NCI-H1417 treated with DMSO at 0.1 percent for 48 hours (cell line): ENCODE measurements at places on chromosomes 5 and 9.

DNA sequence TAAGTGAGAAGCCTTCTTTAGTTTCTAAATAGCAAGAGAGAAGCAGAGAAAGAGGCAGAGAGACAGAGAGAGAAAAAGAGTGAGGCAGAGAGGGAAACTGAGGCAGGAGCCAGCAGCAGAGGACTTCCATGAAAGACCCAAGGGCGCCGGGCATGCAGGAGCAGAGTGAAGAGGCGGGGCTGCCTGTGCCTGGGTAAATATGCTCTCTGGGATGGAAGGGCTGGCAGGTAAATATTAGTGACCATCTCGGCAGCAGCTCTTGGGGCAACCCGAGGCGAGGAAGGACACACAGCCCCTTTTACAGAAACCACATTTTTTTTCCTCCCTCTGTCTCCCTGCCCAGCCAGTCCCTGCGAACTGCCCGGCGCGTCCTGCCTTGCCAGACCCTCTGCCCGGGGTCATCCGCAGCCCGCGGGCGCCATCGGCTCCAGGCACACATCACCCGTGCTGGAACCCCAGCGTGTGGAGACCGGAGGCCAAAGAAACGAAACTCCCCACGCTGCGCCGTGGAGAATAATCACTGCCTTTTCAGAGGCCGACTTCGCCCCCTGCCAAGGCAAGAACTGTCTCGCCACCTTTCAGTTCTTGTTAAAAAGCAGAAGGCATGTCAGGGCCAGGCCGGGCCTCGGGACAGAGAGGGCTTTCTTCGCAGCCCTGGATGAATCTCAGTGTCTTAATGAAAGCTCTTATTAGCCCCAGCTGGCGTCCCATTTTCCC is 61.3 kb downstream of the BOD1 start:
- DNase-seq, result no peak

DNA sequence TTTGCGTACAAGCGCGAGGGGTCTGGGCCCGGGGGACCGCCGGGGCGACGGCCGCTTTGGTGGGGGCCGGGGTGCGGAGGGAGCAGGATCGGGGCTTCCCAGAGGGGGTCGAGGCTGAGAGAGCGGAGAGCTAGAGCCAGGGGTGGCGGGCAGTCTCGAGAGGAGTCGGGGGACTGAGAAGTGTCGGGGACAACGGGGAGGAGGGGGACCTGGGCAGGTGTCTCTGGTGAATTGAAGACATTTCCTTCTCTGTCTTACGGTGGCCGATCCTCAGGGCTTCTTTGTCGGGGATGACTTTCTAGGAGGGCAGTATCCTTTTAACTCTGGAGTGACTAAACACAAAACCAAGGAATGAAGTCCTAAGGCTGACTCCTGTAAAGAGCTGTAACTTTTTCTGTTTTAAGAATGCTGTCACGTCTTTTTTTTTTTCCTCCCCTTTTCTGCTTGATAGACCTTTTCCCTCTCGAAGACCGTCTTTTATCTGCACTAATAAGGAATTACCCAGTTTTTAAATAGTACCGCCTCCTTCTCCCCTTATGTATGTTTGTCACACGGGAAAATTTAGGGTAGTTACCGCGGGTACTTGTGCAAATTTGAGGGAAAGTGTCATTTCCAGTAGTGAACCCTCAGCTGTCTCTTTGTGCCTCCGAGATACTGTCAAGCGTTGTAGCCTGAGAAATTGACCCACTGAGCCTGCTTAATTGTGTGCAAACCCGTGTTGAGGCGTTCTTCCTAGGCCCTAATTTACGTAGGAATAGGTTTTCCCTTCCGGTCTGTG is 822 bp downstream of the DENND4C start:
- no peak for DNase-seq

DNA sequence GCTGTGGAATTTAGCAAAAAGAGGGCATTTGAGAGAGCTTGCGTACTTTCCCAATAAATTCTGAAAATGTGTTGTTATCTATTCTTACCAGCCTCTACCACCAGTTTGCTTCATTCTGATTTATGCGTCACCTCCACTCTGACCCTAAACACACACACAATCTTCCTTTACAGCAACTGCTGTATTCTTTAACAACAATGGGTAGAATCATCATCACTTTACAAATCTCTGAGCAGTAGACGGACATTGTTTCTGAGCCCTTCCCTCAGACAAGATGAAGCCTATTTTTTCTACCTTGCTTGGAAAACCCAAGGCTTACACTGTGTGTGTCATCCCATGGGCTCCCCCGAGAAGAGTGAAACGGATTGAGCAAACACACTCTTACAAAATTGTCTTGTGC is 83.1 kb upstream of the RASA1 start:
- DNase-seq, result no peak

DNA sequence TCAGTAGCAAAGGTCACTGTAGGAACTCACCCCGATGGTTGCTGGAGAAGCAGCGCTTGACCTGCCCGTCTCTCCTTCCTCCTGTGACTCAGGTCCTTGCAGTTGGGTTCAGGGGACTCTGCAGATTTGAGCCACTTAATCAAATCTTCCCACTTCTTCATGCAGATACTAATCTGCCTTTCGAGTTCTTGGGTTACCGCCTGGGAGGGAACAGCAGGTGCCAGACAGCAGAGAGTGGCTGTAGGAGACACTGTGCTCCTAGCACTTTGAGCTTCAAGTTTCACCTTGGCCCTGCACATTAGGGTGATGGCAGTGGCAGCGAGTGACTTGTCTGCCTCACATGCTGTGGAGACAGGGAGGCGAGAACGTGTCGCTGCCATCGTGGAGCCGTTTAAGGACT is 478.3 kb downstream of the PSAT1 start:
- no peak for DNase-seq

DNA sequence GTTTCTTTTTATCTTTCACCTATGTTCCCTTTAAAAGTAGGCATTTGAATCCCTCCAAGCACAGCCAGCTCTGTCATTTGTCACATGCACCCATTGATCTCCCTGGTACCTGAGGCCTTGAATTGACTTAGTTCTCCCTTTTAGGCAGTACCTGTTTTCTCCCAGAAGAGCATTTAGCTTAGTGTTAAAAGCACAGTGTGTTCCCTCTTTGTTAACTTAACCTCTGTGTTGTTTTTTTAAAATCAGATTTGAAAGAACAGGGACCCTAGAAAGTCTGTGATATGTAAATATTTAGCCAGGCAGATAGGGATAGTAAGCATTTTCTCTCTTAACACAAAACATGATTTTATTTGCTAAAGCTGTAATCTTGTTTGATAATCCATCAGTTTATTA is 113.8 kb upstream of the SPATA31D4 start:
- no peak for DNase-seq

DNA sequence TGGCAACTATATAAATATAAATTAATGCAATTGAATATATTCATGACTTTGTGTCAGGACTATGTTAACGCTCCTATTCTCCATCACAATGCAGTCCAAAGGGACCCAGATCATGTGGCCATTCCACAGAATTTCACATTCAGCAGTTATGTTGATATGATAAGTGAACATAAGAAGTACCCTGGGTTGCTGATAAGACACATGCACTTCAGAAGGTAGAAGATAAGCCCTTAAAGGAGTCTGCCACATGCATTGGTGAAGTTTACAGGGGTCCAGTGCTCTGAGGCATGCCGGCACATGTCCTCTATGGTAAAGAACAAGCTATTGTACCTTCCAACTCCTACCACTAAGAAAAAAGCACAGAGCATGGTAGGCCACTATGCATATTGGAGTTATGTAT is 76.4 kb downstream of the PHAX start:
- DNase-seq, result no peak

DNA sequence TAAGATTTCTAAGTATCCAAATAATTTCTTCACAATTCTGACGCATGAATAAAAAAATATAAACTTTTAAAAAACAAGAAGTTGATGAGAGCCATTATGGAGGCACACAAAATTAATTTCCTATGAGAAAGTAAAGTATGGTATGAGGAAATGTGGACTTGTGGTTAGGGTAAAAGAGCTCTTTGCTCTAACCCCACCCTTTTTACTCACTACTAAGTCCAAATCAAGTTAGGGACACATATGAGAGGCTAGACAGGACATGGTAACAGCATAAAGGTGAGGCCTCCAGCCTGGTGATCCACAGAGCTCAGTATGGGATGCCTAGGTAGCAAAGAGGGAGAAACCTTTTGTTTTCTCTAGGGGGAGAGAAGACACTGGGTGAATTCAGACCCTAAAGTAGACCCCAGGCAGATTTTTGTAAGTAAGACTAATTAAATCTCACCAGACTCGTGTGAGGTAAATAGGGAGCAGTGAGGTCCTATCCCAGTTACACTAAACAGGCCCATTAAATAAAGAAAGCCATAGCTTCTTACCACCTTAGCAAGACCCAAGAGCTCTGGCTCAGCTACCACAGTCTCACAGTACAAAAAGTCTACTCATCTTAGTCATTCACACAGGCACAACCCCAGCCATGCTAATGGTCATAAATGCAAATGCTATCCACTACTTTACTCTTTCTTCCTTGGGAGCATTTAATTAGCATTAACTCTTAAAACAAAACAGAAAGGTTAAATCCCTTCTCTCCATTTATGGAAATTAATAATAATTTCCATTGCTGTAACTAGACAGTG is 42.6 kb downstream of the MLLT3 start:
- no peak for DNase-seq

GRCh38 chr9:105038051-105038450 is 110.1 kb upstream of the ABCA1 start:
- no peak for DNase-seq

DNA sequence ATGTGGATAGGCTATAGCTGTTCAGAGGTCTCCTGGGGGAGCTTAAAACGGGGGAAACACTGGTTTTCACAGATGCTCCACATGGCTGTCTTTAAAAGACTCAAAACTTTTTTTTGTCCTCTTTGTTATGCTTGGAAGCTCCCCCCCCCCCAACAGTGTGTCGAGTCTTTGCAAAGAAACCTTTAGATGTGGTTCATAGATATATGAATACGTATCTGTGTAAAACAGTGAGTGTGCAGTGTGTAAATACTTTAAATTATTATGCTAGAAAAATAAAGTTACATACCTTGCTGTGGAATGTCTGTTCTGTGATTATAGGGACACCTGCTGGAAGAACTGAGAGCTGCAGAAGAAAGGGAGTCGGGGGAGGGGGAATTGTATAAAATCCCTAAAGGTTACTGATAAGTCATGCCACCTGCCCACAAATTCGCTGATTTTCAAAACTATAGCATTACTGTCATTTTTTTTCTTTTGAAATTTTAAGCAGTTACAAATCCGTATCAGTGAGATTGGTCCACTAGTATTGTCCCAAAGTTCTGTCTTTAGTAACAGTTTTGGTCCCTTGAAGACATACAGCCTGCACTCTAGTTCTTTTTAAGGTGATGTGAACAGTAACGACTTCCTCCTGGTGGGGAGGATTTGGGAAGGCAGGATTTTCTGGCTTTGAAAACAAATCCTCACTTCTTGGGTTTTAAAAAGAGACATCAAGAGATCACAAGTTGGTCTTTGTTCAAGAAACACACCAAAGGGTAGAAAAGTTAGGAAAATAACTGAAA is 22.9 kb downstream of the RGMB start:
- no peak for DNase-seq

DNA sequence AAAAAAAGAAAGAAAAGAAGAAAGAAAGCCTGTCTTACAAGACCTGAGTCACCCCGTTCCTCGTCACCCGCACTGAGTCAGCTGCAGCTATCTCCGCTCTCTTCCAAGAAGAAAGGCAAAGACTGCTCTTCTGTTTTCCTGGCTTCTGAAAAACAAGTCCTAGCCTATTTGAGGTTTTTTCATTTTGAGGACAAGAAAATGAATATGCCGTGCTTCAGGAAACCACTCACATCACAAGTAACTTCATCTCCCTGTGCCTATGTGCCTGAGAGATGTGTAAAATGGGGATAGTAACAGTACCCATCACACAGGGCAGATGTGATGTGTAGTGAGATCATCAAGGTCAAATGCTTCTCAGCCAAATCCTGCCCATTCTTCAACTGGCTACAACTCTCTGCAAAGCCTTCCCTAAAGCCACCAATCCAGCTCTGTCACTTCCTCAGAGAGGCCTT is 78.4 kb downstream of the GLDC start:
- DNase-seq, result no peak

GRCh38 chr9:70374962-70375618 is 39.4 kb downstream of the KLF9 start:
- DNase-seq, result no peak

GRCh38 chr5:1056611-1057484 is 48.2 kb downstream of the NKD2 start:
- DNase-seq, result no peak

GRCh38 chr5:61303346-61303745 is 28.7 kb upstream of the ZSWIM6 start:
- DNase-seq, result no peak

GRCh38 chr5:164214698-164215097 is 709.3 kb downstream of the MAT2B start:
- DNase-seq, result no peak

GRCh38 chr9:109963079-109963478 is 183.1 kb downstream of the PALM2AKAP2 start:
- DNase-seq, result no peak

DNA sequence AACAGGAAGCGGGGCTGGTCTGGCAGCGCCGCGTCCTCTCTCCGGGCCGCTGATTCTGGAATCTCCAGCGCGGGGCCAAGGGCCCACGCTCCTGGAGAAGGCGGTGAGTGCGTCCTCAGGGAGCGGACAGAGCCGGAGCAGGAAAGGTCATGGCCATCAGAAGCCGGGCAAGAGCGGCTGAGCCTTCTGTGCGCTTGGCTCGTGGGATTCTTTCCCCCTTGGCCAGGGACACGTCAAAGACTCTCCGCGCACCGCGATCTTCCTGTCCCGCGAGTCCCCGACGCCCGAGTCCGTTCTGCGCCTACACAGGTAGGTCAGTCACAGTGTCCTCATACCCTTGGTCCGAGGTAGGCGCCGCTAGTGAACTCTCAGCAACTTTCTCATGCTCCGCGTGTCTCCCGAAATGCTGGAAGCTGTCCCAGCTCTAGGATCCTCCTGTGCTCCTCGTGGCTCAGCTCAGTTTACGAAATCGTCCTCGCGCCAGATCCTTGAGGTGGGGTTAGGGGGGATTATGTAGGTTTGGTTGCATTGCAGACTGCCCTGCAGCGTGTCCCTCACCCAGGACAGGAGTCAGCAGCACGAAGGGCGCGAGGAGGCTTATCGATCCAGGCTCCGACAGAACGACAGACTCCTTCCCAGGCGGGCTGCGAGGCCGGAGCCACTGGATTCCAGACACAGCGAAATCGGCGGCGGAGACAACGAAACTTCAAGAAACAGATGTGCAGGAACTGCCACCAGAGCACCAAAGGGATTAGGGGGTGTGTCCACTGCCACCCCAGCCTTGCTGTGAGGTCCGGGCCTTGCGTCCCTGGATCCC is 8.7 kb downstream of the LHX6 start:
- no peak for DNase-seq

DNA sequence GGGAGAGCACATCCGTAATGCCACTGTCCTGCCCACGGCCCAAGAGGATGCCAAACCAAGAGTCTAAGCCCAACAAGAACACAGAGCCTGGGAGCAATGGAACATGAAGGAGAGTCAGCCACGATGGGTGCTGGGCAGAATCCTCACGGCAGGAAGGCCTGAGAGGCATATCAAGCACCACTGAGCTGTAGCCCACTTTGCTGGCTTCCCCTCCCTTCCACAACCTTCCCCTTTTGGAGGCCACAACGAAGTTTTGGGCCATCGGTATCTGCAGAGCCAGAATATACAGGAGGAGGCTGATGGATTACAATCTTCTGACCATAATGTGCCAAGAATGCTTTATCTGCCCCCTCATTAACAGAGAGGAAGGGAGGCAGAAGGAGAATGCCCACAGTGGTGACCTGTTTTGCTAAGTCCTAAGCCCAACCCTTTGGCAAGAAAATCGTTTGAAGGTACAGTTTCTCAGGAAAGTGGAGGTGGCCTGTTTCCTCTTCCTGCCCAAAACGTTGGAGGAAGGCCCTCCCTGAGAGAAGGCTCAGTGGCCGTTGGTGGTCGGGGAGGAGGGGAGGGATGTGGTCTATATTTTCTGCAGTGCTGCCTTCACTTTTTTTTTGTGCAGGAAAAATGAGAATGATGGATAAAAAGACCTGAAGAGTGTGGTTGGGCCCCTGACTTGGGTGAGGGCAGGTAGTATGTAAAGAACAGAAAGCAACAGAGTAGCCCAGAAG is 26.2 kb downstream of the MACROH2A1 start:
- DNase-seq, result no peak
